Astrocyte of the hippocampus (primary cell): ENCODE measurements at places on chromosomes 1 and 21.
A peak's percentile ranks its signal among the peaks of the same experiment; 100 is the strongest.

DNA sequence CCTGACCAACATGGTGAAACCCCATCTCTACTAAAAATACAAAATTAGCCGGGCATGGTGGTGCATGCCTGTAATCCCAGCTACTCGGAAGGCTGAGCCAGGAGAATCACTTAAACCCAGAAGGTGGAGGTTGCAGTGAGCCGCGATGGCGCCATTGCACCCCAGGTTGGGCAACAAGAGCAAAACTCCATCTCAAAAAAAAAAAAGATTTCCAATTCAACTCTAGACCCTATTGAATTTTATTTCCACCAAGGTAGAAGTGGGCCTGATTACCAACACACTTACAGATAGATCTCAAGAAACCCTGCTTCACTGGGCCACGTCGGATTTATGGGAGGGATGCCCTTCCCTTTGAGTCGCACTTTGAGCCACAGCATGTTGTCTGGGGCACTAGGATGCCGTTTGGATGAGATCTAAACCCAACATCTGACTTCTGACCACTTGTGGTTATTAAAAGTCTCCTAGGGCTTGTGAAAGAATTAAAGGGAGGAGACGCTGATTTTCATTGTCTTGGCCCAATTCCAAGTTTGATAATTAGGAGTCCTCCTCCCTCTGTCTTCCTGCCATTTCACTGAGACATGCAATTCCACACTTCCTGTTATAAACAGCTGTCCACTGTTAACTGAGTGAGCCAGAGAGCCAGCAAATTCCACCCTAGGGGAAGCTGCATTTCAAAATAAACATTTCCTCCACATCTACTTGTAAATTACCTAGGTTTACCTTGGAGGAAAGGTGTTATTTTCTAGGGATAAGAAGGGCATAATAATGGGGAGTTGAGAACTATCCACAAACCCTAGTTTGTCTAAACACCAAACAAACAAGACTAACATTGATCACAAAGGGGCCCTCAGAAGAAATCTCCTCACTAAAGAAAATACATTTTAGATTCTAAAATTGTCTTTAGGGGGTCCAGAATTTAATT lies 5.2 kb upstream of the RERE start:
- DNase-seq, result peak; percentile 46

DNA sequence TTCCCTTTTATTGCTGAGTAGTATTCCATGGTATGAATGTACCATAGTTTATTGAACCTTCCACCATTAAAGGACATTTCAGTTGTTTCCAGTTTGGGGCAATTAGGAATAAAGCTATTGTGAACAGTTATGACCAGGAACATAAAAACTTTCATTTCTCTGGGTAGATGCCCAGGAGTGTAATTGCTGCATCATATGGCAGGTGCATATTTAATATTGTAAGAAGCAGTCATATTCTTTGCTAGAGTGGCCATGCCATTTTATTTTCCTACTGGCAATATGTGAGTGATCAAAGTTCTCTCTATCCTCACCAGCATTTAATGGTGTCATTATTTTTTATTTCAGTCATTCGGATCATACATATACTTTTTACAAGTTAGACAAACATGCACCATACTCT lies 23.9 kb upstream of the H3-3A start:
- DNase-seq, result no peak

DNA sequence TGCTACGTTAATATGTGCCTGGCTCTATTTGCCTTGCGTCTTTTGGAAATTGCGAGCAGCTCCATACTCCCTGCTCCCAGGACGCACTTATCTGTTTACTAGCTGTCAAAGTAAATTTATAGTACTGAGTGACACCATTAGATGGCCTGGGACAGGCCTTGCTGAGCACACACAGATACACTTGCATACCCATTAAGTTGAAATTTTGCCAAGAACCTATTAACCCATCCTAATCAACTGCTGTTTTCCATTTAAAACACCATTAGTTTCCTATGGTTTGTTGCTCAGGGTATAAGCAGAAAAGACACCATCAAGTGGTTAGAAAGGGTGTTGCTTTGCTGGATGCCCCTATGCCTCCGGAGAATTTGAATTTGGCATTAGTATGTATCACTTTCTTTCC lies 187.3 kb downstream of the SLC44A5 start:
- no peak for DNase-seq

- peak; percentile 38 for DNase-seq
Observed at GRCh38 chr1:12359359-12360133, 129.7 kb downstream of the VPS13D start.

- DNase-seq, result no peak
Observed at GRCh38 chr1:228211531-228212414, 3.9 kb downstream of the OBSCN start.

DNA sequence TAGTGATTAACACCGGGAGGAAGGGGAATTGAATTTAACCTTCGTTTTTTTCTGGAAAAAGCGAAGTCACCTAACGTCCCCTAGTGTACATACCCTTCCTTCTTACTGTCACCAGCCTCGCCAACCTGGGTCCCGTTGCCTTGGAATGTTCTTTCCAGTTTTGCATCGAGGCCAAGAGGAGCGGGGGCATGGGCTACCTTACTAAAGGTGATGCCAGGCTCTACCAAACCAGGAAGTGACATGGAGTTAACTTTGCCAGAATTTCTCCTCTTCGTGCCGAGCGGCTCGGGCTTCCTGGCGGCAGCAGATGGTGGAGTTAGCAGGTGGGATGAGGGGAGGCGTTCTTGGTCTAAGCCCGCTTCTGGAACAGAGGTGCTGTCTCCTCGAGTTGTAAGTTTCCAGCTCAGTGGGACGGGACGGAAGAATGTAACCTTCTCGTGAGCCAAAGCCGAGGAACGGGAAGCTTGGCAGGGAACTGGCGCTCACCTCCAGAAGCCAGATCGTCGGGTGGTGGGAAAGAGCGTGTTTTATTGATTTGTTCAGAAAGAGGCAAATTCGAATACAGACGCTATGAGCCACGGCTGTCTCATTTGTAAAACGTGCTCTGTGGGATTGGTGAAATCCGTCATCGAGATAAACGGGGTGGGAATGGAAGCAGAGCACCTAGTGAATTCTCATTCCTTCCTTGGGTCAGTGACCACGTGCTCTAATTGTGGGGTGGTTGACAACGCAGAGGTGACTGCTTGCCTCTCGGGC lies 486 bp downstream of the NIPAL3 start:
- DNase-seq, result peak; percentile 55

DNA sequence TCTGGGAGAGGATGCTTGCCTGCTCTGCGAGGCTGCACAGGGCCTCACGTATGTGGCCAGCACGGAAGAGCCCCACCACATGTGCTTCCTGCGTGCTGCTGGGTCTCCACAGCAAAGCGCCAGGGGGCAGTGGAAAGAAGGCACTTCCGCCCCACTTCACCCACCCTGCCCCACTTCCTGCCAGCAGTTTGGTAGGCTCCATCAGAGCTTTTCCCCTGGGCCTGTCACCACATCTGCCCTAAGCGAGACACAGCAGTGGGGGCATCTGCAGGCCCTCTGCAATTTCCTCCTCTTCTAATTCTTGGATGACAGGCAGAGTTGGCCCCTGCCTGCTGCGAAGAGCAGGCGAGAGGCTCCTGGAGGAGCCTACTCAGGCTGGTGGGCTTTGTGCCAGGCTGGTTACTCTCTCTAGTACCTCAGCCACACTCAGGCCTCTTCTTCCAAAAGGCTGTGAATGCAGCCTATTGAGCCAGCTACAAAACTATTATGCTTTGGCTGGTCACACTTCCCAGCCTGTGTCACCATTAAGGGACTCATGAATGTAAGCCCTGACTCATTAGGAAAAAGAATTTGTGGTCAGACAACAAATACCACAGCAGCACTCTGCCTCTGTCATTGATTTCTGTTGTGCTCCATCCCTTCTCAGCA lies 25.0 kb downstream of the CD244 start:
- DNase-seq, result peak; percentile 46

GRCh38 chr1:86928819-86929218 lies 14.4 kb downstream of the HS2ST1 start:
- no peak for DNase-seq

- peak; percentile 54 for DNase-seq
Observed at GRCh38 chr21:28959367-28960099, 33.1 kb downstream of the LTN1 start.

DNA sequence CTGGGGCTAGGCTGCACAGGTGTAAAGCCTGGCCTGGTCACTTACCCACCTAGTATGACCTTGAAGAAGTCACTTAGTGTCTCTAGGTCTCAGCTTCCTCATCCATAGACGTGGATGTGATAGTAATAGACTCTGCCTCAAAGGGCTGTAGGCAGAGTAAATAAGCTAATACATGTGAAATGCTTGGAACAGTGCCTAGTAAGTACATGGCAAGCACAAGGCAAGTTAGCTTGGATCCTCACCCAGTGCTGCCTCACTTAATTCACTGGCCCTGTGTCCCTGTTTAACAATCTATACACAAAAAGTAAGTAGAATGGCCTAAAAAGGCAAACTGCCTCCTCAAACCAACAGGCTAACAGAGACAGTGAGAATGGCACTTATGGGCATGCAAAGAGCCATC lies 167.8 kb downstream of the PIGK start:
- no peak for DNase-seq

GRCh38 chr1:7363450-7363849 lies 407.6 kb upstream of the VAMP3 start:
- no peak for DNase-seq
